ENCODE measurements at places on chromosomes 4 and X. TPM values are rescaled to one million over a fixed set of nuclear protein-coding genes. Genes with fewer than 3 reads are reported as not detected.

DNA sequence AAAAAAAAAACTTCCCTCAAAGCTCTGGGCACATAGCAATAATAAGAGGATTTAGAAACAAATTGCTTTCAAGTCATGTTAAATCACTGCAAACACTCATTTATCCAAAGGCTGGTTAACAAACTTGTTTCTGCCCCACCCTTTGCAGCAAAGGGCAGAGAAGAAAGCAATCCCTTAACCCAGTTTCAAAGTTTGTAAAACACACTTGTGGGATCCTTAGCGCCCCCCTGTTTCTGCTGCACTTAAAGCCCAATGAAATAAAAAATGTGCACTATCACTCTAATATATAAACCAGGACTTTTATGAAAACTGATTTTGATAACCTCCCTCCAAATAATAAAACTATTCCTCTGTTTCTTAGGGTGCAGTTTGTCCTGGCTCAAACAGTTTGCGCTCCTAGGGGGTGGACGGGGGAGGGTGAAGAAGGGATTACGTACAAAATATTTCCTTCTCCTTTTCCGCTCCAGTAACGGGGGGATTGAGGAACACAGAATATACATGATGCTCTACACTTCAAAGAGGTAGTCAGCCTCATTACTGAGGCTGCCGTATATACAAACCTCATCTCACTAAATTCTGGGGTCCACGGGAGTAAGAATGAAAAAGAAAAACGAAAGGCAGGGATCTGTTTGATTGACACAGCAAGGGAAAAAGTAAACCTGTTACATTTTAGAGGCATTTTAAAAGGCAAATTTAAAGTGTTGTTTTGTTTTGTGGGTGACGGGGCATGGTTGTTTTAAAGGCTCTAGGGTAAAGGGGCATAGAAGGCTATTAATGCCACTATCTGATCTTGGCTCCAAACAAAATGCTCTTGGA is 3.1 kb upstream of the PCDH10 start:
- no peak for DNase-seq

GRCh38 chr4:118032691-118033090 is 1.6 kb upstream of the NDST3 start:
- no peak for DNase-seq

DNA sequence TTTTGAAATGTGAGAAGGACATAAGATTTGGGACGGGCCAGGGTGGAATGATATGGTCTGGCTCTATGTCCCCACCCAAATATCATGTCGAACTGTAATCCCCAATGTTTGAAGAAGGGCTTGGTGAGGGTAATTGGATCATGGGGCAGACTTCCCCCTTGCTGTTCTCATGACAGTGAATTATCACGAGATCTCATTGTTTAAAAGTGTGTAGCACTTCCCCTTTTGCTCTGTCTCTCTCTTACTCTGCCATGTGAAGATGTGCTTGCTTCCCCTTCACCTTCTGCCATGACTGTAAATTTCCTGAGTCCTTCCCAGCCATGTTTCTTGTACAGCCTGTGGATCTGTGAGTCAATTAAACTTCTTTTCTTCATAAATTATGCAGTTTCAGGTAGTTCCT is 17.5 kb downstream of the MTMR8 start:
- no peak for DNase-seq

Gene SSX4B
- not detected for polyA plus RNA-seq

Gene BEX5
- 12.6 TPM for polyA plus RNA-seq

Gene BRS3
- polyA plus RNA-seq, result 0.08 TPM
